ENCODE measurements at places on chromosomes 7 and 10.
A peak's percentile ranks its signal among the peaks of the same experiment; 100 is the strongest.

DNA sequence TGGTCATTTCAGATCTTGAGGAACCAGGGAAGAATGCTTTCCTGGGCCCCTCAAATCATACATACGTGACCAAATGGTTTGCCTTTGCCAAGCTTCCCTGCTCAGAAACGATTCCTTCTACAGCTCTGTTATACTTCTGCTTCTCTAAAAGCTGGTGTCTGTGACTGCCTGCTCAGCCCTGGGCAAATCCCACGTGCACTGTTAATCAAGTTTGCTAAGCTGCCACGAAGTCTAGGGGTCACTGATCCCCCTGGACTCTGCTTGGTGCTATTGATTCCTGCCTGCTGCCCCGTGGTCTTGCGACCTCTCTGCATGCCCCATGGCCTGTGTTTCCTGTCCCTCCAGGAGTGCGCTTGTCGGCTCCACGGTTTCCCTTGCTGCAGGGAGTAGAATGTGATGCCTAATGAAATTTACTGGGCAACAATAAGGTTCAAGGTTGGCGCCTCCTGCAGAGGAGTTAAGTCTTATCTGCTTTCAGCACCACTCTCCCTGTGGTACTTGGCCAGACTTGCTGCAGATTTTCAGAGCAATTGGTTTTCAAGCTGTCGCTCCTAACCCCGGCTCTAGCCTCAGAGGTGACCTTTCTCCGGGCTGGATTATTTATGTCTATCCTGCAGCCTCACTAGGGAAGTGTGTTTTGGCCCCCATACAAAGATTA is 201.6 kb upstream of the FZD8 start:
- DNase-seq: no peak

GRCh38 chr10:112250555-112250954 is 32.6 kb upstream of the TECTB start:
- no peak for DNase-seq

- peak; percentile 59 for DNase-seq
Observed at GRCh38 chr10:7544203-7544602, 122.6 kb downstream of the ITIH5 start.

GRCh38 chr10:20768843-20769242 is 128.3 kb downstream of the NEBL start:
- DNase-seq: peak; percentile 30

DNA sequence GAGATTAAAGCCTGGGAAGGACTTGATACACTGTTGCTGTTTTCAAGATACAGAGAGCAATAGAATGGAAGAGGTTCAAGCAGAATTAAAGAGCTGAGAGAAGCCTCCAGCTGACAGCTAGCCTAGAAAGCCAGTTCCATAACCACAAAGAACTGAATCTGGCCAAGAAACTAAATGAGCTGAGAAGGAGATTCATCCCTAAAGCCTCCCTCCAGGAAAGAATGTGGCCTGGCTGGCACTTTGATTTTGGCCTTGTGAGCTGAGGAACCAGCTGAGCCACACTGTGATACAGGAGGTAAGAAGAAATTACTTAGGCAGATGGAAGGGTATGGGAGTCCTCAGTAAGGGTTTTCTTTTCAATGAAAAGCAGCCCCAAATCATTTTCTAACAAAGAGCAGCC is 324.1 kb downstream of the PHF14 start:
- DNase-seq: no peak

DNA sequence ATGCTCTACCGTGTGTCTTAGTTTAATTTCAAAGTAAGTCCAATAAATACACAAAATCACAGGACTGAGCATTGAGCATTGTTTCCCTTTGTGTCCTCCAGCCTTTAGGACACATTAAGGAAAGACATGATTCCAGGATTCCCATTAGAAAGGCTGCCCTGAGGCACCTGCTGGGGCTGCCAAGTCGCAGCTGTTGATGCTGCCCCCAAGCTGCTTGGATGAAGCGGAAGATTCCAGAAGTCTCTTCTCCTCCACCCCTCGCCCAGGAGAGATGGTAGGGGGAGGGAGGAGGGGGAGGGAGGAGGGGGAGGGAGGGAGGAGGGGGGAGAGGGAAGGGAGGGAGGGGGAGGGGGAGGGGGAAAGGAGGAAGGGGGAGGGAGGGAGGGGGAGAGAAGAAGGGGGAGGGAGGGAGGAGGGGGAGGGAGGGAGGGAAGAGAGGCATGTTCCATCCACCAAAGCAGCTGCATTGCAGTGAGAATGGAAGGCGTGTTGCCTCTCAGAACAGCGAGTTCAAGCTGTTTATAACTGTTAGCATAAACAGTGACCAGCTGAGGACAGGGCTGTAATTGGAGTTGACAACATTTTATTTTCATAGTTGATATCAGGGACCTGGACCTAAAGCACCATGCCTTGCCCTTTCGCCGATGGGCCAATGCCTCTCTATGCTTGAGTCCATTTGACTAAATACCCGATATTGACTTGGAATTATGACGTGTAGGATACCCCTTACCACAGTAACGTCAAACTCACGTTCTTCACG is 67.3 kb downstream of the DIP2C start:
- DNase-seq: peak; percentile 85

DNA sequence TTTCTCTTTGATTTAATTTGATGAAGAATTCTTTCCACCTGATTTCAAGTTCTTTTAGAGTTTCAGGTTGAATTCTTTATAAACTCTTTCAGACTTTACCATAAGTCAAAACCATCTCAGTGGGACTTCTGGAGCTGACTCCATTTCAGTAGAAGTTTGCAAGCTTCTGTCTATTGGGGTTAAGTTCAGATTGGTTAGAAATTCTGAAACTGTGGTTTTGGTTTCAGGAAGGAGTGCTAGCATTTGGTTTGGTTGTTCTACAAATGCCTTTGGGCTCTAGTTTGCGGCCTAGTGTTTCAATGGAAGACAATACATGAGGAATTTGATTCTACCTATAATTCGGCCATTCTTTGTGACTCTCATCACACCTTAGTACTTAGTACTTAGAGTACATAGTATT is 176.8 kb upstream of the RHOBTB1 start:
- DNase-seq: no peak

All from Ammon's horn (tissue), 1 donor.